ENCODE measurements at places on chromosomes 5 and 9.

GRCh38 chr5:68534131-68534940, 318.8 kb downstream of the PIK3R1 start:
- peak; percentile 65 for DNase-seq

- no peak for DNase-seq
These were observed 2.5 kb downstream of the SPINK7 start for GRCh38 chr5:148314731-148315130.

- no peak for DNase-seq
These were observed 4.2 kb upstream of the PTGER4 start for GRCh38 chr5:40675396-40676133.

DNA sequence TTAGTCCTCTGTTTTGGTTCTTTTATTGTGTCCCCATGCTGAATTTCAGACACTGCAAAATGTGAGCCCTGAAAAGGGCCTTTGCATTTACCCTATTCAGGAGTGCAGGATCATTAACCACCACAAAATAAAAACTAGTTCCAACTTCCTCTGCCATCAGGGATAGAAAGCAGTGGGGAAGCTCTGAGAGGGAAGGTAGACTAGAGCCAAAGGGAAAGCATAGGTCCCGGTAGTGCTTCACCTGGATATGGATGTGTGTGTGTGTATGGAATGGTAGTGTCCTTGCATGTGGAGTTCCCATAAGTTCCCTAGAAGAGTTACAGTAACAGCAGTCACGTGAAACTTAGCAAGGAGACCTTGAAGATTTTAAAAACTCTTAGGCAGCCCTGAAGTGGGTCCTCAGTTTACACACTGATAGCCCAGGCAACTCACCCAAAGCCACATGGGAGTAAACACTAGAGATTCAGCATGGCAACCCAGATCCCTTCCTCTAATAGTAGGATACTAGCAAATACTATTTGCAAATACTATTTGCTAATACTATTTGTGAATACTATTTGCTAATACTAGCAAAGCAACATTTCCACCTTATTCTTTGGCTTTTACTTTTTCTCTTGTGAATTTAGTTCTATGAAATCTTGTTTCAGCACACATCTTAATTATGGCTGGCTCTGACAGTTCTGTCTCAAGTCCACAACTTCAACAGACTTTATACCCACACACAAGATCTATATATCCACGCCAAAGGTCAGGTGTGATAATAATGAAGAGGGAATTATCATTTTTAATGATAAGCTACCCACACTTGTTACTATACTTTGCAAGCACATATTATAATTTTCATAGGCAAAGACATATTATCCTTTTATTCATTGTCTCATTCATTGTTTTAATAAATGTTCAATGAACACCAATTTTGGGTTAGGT, 70.4 kb upstream of the IFNE start:
- no peak for DNase-seq
